Stimulated activated CD4-positive, alpha-beta T cell treated with anti-CD3 and anti-CD28 coated beads, Interleukin-1b, Interleukin-23, amount 100 ng/mL, for 1 hour (primary cell): ENCODE measurements at places on chromosomes 7 and 10.

DNA sequence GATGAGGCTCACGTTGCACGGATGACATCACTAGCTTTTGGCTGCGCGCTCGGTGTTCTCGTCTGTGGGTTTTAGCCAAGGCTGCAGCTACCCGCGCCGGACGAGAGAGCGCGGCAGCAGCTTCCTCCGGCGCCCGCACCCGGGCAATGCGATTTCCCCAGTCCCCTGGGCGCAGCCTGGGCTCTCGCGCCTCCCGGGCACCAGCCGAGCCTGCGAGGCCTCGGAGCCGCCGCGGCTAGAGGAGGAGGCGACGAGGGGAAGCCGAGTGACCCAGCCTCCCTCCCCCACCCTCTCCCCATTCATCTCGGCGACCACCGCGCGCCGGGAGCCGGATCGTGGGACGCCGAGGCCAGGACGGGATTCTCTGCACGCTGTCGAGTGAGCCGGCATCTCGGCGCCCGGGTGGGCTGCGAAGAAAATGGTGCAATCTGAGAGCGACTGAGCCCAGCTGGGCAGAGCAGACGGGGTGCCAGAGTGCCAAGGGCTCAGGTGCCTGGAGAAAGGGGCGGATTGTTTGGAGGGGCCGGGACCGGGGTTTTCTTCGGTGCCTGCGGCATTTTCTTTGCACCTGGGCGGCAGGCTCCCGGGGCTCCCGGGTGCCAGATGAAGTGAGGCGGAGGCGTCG, 1.2 kb upstream of the TMEM178B start:
- DNase-seq: no peak

GRCh38 chr10:108783897-108784296, 1139.4 kb downstream of the XPNPEP1 start:
- DNase-seq: no peak

DNA sequence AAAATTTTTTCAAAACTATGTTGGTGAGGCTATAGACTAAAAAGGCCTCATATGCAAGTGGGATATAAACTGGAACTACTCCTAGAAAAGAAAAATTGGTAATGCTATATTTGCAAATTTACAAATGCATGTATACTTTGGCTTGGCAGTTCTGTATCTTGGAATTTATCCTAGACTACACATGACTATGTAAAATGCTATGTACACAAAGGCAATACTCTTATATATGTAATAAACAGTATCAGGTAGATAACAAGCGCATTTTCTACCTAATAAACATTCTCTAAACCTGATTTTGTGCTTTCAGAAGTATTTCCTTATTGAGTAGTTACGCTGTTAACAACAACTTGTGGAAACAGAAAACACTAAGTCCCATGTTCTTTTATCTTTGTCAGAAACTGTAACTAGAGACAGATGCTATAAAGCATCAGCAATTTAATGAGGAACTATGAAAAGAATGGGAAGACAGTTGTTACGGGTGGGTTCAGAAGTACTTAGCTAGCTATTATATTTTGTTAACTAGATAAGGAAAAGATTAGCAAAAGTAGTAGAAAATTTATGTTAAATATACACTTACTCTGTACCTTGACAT, 107.8 kb downstream of the ARHGAP12 start:
- no peak for DNase-seq

GRCh38 chr7:18505870-18506460, 10.4 kb downstream of the HDAC9 start:
- no peak for DNase-seq

DNA sequence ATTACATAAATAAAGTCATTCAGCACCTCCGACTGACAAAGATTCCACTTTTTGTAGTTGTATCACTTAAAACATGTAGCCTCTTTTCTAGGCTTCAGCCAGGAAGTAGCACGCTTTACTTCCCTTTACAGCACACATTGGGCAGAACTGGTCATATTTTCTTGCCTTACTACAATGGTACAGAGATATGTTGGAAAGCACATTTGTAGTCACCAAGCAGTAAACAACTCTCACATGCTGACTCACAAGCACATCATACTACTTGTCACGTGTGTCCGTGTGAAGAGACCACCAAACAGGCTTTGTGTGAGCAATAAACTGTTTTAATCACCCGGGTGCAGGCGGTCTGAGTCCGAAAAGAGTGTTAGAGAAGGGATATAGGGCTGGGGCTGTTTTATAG, 1071.8 kb downstream of the DNAJB9 start:
- no peak for DNase-seq

- DNase-seq: no peak
Measured at GRCh38 chr7:116691664-116692063, 19.7 kb downstream of the MET start.
